ENCODE measurements at places on chromosomes 7 and 10.
A peak's percentile ranks its signal among the peaks of the same experiment; 100 is the strongest.

DNA sequence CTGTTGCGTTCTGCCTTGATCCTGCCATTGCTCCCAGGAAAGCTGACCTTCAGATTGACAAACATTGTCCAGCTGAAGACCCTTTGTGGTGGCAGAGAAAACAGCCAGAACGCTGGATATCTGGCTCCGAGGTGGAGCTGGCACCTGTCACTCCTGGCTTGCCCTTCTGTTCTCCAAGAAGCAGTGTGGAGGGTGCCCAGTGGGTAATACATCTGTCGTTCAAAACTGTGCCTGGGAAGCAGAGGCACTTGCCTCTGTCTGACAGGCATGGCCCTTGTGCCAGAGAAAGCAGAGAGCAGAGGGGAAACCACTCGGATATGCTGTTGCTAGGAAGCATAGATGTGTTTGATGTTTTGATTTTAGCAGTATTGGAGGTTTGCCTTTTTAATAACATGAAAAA is 231.4 kb downstream of the BMPER start:
- DNase-seq, result no peak

GRCh38 chr10:122849900-122850605 is 4.4 kb upstream of the CUZD1 start:
- no peak for DNase-seq

- no peak for DNase-seq
Observed at GRCh38 chr10:124075231-124075955, 18.0 kb downstream of the CHST15 start.

GRCh38 chr10:54587971-54588370 is 213.1 kb downstream of the PCDH15 start:
- DNase-seq, result no peak

DNA sequence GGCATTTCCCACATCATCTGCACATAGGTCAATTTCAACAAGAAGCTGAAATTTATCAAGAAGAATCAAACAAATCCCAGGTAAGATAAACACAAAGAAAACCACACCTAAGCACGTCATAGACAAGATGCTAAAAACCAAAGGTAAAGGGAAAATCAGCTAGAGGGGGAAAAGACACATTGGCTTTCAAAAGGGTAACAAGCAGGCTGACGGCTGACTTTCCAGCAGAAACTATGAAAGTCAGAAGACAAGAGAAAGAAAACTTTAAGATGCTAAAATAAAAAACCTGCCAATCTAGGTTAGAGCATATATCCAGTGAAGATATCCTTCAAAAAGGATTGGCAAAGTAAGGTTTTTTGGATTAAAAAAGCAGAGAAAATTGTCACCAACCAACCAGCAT is 59.9 kb upstream of the RHEB start:
- DNase-seq, result no peak

DNA sequence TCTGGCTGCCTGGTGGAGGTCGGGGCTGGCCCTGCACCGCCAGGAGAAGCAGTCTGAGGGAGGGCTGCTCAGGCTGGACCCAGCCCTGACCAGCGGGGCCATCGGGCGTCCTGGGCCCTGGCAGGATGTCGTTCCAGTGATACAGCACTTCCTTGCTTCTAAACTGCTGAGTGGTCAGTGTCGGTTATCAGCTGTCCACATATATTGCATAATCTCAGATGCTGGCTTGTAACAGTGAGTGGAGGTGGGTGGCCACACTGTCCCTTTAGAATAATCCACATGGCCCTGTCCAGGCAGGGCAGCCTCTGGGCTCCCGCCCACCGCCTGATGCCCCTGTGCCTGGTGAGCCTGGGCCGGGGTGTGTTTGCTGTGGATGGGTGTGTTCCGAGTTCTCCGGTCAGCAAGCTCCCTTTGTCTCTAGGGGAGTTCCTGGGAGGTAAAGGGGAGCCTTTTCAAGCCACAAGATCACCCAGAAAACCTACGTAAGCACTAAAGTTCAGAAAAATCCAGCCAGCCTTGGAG is 86.1 kb downstream of the LHPP start:
- no peak for DNase-seq

- DNase-seq, result no peak
Observed at GRCh38 chr7:66503551-66504031, 125.1 kb upstream of the KCTD7 start.

GRCh38 chr10:98596404-98596803 is 149.7 kb upstream of the HPS1 start:
- DNase-seq, result no peak

DNA sequence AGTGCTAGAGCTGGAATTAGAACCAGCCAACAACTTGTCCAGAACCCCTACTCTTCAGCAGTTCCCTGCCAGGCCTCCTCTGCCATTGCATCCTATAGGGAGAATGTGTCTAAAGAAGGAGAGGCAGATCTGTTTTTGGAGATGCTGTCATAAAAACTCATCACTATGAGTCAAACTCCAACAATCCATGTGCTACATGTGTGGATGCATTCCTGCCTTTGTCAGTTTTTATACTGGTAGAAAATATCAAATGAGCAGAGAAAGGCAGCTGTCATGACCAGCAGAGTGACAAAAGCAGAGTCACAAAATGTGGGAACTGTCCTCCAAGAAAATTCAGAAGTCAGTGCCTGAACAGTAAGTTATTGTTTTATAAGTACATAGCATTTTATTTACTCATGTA is 93.0 kb downstream of the ABLIM1 start:
- no peak for DNase-seq

DNA sequence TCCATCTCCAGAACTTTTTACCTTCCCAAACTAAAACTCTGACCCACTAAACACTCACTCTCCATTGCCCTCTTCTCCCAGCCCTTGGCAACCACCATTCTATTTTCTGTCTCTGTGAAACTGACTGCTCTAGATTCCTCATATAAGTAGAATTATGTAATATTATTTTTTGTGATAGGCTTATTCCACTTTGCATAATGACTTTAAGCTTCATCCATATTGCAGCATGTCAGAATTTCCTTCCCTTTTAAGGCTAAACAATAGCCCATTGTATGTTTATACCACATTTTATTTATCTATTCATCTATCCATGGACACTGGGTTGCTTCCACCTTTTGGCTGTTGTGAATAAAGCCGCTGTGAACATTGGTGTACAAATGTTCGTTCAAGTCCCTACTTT is 308.8 kb downstream of the RNLS start:
- no peak for DNase-seq

- no peak for DNase-seq
Observed at GRCh38 chr7:134995239-134996096, 9.2 kb downstream of the AGBL3 start.

DNA sequence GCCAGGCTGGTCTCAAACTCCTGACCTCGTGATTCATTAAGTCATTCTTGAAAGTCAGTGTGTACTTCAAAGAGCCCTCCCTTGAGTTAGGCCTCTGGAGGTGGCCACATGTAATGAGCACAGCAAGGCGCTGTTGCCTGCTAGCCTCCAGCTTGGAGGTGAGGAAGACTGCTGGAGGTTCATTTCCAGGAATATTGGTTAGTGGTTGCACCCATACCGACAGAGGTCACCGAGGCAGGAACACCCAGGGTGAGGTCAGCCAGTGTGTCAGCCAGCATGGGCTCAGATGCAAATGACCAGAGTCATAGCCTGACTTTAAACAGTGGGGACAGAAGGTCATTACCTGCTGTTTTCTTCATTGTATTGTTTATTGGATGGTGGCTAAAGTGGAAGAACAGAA is 85.0 kb downstream of the PLPP4 start:
- DNase-seq, result no peak

GRCh38 chr10:124911124-124912067 is 30.5 kb upstream of the ZRANB1 start:
- peak; percentile 31 for DNase-seq

GRCh38 chr7:144105211-144105610 is 4.2 kb upstream of the OR2A2 start:
- no peak for DNase-seq

DNA sequence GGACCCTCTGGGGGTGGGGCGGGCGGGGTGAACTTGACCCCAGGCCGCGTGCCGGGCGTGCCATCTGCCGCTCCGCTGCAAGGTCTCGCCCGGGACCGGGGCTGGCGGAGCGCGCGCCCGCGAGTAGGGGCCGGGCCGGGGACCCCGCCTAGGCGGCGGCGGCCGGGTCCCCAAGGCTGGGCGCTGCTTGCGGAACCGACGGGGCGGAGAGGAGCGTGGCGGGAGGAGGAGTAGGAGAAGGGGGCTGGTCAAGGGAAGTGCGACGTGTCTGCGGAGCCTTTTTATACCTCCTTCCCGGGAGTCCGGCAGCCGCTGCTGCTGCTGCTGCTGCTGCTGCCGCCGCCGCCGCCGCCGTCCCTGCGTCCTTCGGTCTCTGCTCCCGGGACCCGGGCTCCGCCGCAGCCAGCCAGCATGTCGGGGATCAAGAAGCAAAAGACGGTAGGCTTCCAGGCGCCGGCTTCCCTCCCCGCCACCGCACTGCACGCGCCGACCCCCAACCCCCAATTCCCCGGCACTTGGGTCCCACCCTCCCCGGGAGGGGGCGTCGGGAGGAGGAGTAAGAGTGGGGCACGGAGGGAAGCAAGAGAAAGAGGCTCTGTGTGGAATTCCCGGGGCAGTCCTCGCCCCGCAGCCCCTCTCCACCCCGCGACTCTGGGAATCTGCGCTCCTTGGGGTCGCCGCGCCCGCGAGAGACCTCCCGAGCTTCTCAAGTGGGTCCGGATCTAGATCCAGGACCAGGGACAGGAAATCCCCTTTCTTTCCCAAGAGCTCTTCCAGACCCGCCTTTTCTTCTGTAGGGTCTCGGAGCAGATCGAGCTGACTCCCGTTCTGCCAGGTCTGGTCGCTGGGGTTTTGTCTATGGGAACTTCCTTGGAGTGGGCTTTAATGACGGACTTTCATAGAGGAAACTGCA is at the start of gene PAPSS2:
Gene PAPSS2 (plus strand): TSS at position 308 of the 913 bp plus-strand sequence. CDS start 104 bp downstream, at position 412.
- no peak for DNase-seq

All from AG04449 (cell line).